ENCODE measurements at places on chromosomes 4 and X.

DNA sequence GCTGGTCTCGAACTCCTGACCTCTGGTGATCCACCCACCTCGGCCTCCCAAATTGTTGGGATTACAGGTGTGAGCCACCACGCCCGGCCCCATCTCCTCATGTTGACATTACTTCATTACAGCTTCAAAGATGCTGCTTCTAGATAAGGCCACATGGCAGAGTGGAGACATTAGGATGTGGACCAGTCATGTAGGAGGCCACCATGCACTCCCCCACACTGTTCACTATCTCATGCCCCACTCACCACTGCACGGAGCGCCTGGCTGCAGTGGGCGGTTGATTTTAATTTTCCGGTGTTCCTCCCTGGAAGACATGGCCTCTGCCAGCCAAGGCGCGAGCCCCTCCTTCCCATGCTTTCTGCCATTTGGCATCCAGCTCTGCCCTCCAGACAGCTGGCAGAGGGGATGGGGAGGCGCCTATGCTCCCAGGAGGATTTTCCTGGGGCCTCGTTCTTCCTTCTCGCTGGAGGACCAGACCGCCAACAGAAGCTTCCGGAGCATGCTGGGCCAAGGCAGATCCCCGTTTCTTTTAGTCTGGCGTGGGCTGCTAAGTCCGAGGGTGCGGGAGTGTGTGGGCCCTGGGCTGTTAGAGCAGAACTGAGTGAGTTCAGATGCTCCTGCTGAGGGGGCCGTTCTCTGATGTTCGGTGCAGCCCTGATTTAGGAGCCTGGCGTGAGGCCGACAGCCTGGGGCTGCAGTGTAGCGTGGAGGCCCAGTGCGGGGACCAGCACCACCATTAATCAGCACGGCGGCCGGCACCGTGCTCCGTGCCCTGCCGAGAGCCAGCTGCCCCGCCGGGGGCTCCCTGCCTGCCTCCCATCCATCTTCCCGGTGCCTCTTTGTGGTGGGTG lies 93.1 kb downstream of the SORCS2 start:
- peak; percentile 86 for DNase-seq

- DNase-seq: no peak
These were observed 78.0 kb downstream of the ACOX3 start for GRCh38 chr4:8362483-8362882.

GRCh38 chr4:143360838-143361625 lies 24.4 kb downstream of the GAB1 start:
- DNase-seq: no peak

DNA sequence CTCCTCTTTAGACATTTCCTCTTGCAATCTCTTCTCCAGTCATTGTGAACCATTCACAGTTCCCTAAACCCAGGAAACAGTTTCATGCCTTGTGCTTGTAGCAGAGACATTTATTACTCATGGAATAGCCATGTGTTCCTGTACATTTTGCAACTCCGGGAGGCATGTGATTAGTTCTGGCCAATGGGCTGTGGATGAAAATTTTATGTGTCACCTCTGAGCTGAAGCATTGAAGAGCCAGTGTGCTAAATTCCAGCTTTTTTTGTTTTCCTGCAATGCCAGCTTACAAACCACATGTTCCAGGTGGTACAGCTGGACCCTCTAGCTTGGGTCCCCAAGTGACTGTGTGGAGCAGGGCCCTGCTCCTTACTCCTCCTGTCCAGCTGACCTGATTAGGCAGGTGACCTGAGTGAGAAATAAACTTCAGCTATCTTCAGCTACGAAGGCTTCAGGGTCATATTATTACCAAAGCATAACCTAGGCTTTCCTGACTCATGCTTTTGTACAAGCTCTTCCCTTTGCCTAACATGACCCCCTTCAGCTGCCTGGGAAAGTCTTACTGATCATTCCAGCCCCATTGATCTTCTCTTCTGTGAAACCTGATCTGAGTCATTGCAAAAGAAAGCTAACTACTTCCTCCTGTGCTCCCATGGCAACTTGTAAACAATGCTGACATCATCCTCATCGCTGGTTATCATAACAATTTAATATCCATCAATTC lies 200.4 kb downstream of the PTTG2 start:
- DNase-seq: no peak

DNA sequence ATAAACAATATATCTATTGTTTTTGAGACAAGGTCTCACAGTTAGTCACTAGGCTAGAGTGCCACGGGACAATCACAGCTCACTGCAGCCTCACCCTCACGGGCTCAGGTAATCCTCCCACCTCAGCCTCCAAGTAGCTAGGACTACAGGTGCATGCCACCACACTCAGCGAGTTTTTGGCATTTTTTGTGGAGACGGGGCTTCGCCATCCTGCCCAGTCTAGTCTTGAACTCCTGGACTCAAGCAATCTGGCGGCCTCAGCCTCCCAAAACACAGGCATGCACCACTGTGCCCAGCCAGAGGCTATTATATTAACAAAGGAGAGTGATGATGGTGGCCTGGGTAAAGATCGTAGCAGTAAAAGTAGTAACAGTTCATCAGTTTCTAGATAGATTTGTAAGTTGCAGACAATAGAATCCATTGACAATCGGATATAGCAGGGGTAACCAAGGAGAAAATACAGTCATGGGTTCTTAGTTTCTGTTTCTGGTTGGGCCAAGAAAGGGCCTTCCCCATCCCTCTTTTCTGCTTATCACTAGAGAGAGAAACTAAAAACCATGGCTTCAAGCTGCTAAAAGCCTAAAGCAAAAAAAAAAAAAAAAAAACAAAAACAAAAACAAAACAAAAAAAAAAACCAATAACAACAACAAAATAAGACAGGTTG lies 60.6 kb downstream of the ANXA10 start:
- no peak for DNase-seq

GRCh38 chrX:72268597-72269365 lies 8.3 kb downstream of the RPS4X start:
- no peak for DNase-seq

DNA sequence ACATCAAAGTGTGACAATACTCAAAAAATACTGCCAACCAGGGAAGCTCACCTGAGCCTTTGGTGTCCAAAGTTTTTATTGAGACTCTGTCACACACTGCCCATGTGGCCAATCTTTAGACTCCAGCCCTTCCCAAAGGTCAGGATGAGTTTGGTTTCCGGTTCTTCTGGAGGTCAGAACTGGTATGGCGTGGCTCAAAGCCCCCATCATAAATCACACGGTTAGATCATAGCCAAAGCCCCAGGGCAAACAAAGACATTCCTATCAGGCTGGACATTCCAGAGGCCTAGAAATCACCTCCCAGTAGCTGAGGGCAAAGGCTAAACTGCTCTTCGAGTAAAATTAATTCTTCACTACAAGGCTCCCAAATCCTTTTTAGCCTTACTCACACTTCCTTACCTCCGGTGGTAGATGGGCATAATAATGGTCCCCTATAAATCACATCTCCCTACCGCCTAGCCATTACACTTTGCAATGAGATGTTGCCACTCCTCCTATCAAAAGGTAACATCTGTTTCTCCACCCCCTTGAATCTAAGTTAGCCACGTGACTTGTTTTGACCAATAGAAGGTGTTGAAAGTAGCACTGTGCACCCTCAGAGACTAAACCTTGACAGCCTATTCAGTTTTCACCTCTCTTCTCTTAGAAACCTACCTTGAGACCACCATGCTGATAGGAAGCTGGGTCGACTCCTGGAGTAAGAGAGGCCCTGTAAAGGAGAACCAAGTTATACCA lies 137.8 kb upstream of the DUSP21 start:
- no peak for DNase-seq

GRCh38 chr4:105568584-105568983 lies 16.2 kb downstream of the ARHGEF38 start:
- DNase-seq: no peak

- no peak for DNase-seq
These were observed 199.2 kb downstream of the SHROOM3 start for GRCh38 chr4:76634220-76634619.

DNA sequence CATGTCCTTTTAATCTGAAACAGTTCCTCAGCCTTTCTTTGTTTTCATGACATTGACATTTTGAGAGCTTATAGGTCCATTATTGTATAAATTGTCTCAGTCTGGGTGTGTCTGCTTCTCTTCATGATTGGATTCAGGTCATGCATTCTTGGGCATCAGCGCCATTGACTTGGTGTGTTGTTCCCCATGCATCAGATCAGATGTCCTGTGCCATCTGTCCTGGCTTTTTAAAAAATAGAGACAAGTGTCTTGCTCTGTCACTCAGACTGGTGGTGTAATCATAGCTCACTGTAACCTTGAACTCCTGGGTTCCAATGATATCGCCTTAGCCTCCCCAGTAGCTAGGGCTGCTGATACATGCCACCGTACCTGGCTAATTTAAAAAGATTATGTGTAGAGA lies 55.7 kb downstream of the TBC1D14 start:
- DNase-seq: no peak

GRCh38 chr4:54092405-54093323 lies 7.3 kb upstream of the GSX2 start:
- no peak for DNase-seq

- DNase-seq: peak; percentile 11
These were observed 691 bp downstream of the SCARB2 start for GRCh38 chr4:76212851-76213414.

DNA sequence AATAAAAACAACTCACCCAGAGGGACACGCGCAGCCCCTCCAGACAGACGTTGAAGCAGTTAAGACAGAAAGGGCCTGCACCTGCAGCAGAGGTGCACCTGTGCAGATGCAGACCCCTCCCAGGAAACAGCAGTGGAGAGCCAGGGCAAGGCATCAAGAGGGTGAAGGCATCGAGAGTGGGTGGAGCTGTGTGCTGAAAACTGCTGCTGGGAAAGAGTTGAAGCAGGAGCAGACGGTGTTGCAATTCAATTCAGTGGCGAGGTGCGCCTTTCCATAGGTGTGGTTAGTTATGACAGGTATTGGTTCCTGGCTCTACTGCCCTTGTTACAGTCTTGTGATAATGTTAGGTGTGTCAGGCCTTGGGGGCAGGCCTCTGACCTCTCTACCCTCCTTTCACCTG lies 16.7 kb downstream of the LETM1 start:
- no peak for DNase-seq

- no peak for DNase-seq
These were observed 788.4 kb upstream of the GALNTL6 start for GRCh38 chr4:171024720-171025303.

DNA sequence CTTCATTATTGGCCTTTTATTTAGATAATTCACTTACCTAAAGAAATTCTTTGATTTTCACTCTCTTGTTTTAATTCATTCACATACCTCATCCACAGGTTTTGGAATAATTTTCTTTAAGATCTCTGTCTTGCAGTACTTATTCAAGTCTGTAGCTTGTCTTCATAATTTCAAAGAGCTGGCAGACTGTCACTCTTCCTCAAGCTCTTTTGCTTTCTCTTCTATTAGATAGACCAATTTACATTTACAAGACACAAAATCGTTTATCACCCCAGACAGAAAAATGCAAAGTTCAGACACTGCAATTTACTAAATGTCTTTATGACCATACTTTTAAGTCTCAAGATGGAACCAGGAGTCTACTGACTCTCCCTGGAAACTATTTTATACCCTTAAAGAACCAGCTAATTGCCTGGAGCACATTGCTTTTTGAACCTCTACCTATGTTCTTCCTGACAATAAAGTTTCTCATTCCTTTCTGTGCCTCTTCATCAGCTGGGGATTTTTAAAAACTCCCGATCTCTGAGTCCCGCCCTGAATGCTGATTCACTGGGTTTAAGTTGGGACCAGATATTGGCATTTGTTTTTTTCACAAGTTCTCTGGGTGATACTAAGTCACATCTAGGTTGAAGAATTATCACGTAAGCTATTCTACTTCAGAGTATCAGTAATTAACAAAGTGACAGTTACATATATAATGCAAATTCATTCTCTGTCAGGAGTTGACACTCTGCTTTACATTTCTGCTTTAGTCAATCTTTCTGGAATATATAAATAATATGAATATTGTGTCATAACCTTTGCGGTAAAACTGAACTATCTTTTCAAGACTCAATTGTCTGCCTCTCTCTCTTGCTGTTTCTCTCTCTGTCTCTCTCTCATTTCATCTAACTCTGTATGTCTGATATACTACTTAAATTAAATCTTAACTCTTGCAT lies 196.4 kb downstream of the PCDH7 start:
- DNase-seq: no peak
